Left colon (tissue), 2 donors: ENCODE measurements at places on chromosomes 11 and 22. TPM values are rescaled to one million over a fixed set of nuclear protein-coding genes. Genes with fewer than 3 reads are reported as not detected.

The MPZL2 gene
- total RNA-seq = 84.7 TPM

The LGALS12 gene
- total RNA-seq = 0.18 TPM

The RFPL1 gene
- total RNA-seq = not detected

The SLC35E4 gene
- total RNA-seq = 9.9 TPM

The TPBGL gene
- 0.11 TPM for total RNA-seq

The ARHGAP42 gene
- 44.8 TPM for total RNA-seq

The OTOG gene
- not detected for total RNA-seq

The TCN1 gene
- not detected for total RNA-seq

The TRIM22 gene
- 25.2 TPM for total RNA-seq

The OR8D4 gene
- 1.5 TPM for total RNA-seq

The INCENP gene
- total RNA-seq = 29.3 TPM

The TMPRSS6 gene
- total RNA-seq = 0.56 TPM

The KCNJ11 gene
- total RNA-seq = 6.9 TPM

The EFCAB6 gene
- 1.1 TPM for total RNA-seq

The APOA5 gene
- total RNA-seq = not detected

The KCNJ5 gene
- 0.89 TPM for total RNA-seq

The MS4A14 gene
- total RNA-seq = 0.40 TPM

The FAM111B gene
- 5.7 TPM for total RNA-seq

The GPHA2 gene
- not detected for total RNA-seq

The TEF gene
- total RNA-seq = 30.9 TPM

The GGTLC2 gene
- not detected for total RNA-seq

The GRAP2 gene
- 1.2 TPM for total RNA-seq

The TMA7B gene
- not detected for total RNA-seq

The CCDC87 gene
- 0.22 TPM for total RNA-seq

The OR52E2 gene
- not detected for total RNA-seq

The DEPDC7 gene
- 8.3 TPM for total RNA-seq

The TNNI2 gene
- not detected for total RNA-seq

The RAB1B gene
- total RNA-seq = 210 TPM

The IPO7 gene
- 70.6 TPM for total RNA-seq

The SERPIND1 gene
- not detected for total RNA-seq

The RTN4RL2 gene
- 0.67 TPM for total RNA-seq

The ART5 gene
- total RNA-seq = not detected

The ARHGAP8 gene
- 57.3 TPM for total RNA-seq

The NRXN2 gene
- total RNA-seq = 3.6 TPM

The BDNF gene
- 0.11 TPM for total RNA-seq

The PRSS23 gene
- total RNA-seq = 124 TPM

The CRYBB2 gene
- total RNA-seq = 0.67 TPM

The FLRT1 gene
- not detected for total RNA-seq

The POLA2 gene
- total RNA-seq = 4.3 TPM

The CCDC15 gene
- 1.2 TPM for total RNA-seq

The CARNS1 gene
- 0.61 TPM for total RNA-seq

The IL17RA gene
- total RNA-seq = 18.5 TPM

The RNF121 gene
- total RNA-seq = 29.5 TPM

The MMP12 gene
- total RNA-seq = 3.5 TPM

The TEX54 gene
- not detected for total RNA-seq

The HTR3A gene
- total RNA-seq = not detected

The SPON1 gene
- 87.0 TPM for total RNA-seq

The UPK3A gene
- total RNA-seq = not detected

The ZBTB16 gene
- total RNA-seq = 10.0 TPM
